ENCODE measurements at places on chromosomes 3 and 15.

DNA sequence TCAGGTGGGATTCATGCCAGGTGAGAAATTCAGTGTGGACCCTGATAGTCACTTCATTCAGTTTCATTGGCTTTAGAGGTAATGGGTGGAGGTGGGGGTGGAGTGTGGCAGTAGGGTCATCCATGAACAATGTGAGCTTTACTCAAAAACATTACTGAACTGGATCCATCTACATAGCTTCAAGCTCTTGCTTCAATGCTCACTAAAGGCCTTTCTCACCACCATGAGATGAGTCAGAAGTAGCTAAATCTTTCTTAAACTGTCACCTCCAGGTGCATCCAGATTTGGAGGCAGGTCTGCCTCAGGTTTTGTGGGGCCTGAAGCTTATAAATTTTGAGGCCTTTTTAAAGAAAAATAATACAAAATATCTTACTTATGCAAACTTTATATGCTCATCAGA lies 363.6 kb downstream of the CHST2 start:
- DNase-seq: no peak

- DNase-seq: no peak
These were observed 25.0 kb downstream of the CTNNB1 start for GRCh38 chr3:41224120-41224806.

GRCh38 chr3:23153436-23153835 lies 49.7 kb upstream of the UBE2E2 start:
- DNase-seq: no peak

DNA sequence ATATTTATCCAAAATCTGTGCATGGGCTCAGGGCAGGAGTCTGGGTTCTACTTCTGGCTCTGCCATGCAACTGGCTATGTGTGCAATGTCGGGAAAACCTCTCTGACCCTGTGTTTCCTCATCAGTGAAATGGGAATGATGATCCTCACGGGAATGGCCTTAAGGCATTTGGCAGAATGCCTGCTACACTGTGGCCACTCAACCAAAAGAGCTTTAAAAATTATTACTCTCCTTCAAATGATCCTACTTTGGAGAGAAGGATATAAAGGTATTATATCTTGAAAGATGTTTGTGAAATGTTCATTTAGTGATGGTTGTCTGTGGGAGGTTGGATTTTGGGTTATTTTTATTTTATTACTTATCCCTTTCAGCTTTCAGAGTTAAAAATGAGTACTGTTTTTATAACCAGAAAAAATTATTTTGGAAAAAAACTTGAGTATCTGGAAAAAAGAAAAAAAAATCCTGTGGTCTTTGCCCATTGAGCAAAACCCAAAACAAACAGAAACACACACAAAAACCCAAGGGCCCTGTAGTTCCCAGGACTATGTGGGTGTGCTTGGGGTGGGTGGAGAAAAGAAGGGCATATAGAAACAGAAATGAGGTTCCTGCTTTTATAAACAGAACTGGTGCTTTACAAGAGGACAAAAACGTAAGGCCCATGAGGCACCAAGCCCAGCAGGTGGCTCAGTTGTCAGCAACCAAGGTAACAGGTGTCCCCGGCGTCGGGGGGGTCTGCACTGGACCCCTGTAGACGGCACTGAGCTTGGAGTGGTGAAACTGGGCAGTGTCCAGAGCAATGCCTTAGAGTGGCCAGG lies 22.0 kb downstream of the RGMA start:
- DNase-seq: no peak

GRCh38 chr3:113485161-113485609 lies 29.8 kb downstream of the SPICE1 start:
- DNase-seq: no peak

DNA sequence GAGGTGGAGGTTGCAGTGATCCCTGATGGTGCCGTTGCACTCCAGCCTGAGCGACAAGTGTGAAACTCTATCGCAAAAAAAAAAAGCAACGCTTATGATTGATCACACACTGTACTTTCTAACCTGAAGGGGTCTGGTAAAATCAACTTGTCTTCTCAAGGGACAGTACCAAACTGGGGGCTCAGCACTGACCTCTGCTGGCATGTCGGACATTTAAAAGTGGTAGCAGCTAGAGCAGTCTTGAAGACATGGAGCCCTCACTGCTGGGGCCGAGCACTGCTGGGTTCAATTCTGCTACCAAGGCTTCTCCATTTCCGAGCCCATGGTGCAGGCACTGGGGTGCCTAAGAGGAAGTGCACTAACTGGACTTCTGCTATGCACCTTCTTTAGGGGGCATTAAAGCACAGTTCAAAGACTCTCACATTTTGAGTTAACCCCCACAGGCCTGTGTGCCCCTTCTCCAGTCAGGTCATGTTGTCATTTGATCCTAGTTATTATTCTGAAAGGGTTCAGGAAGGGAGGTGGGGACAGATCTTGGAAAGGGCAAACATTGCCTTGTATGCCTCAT lies 26.4 kb upstream of the LAMP3 start:
- no peak for DNase-seq

- DNase-seq: no peak
These were observed 26.4 kb downstream of the USP3 start for GRCh38 chr15:63530752-63531299.
